NCI-H2107 (cell line): ENCODE measurements at places on chromosomes 6 and 20.

DNA sequence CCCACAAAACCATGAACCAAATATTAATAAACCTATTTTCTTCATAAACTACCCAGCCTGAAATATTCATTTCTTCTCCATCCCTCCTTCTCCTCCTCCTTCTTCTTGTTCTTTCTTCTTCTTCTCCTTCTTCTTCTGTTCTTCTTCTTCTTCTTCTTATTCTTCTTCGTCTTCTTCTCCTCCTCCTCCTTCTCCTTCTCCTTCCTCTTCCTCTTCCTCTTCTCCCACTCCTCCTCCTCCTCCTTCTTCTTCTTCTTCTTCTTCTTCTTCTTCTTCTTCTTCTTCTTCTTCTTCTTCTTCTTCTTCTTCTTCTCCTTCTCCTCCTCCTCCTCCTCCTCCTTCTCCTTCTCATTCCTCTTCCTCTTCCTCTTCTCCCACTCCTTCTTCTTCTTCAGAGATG, 5.0 kb upstream of the TMEM74B start:
- no peak for DNase-seq

GRCh38 chr6:55512904-55513303, 66.1 kb downstream of the HMGCLL1 start:
- DNase-seq, result no peak

GRCh38 chr20:32386091-32386490, 28.0 kb downstream of the ASXL1 start:
- DNase-seq, result no peak

- no peak for DNase-seq
Observed at GRCh38 chr20:62479156-62479555, 3.4 kb upstream of the GATA5 start.

DNA sequence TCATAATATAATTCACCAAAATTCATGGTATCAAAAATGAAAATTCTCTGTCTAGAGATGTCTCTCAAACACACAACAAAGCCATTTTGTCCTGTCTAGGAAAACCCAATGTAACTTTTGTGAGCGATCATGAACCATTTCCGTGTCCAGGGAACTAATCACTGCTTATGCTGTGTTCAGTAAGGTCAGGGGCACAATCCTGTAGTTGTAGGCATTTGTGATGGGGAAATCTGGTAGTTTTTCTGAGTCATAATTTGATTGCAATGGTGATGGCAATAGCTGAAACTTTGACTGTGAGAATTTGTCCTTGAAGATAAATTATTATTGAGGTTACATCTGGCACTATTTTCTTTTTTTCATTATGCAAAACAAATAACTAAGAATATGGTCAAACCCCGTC, 21.0 kb upstream of the GCLC start:
- no peak for DNase-seq

DNA sequence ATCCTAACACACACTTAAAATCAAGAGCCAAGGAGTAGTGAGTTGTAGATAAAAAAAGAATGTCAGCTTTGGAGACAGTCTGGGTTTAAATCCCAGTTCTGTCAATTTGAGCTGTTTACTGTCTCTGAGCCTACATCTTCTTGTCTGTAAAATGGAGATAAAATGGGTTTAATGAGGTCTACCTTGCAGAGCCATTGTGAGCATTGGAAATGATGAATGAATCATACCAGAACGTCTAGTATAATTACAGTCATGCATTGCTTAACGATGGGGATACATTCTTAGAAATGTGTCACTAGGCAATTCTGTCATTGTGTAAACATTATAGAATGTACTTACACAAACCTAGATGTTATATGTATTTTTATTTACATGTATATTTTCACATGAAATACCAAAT, 17.6 kb upstream of the SGK2 start:
- DNase-seq, result no peak

GRCh38 chr6:135913785-135914184, 62.3 kb downstream of the PDE7B start:
- no peak for DNase-seq

GRCh38 chr6:52394251-52394666, 25.9 kb upstream of the EFHC1 start:
- DNase-seq, result no peak

- DNase-seq, result no peak
Observed at GRCh38 chr6:118500130-118501015, 47.7 kb upstream of the PLN start.

GRCh38 chr20:34363465-34364222, 571 bp downstream of the ITCH start:
- no peak for DNase-seq

DNA sequence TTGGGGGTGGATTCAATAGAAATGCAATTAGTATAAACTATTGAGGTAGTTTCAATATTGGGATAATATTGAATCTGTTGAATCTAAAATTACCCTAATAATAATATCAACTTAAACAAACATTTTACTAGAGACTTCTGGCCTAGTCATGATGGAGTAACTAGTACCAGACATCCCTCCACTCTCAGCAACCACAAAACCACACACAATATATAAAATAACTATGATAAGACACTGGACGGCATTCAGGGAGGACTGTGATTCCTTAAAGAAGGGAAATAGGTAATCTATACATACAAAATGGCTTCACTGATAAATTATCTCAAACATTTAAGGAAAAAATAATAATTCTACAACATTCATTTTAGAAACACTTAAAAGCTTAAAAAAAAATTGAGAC, 38.9 kb upstream of the TMEM14A start:
- DNase-seq, result no peak

DNA sequence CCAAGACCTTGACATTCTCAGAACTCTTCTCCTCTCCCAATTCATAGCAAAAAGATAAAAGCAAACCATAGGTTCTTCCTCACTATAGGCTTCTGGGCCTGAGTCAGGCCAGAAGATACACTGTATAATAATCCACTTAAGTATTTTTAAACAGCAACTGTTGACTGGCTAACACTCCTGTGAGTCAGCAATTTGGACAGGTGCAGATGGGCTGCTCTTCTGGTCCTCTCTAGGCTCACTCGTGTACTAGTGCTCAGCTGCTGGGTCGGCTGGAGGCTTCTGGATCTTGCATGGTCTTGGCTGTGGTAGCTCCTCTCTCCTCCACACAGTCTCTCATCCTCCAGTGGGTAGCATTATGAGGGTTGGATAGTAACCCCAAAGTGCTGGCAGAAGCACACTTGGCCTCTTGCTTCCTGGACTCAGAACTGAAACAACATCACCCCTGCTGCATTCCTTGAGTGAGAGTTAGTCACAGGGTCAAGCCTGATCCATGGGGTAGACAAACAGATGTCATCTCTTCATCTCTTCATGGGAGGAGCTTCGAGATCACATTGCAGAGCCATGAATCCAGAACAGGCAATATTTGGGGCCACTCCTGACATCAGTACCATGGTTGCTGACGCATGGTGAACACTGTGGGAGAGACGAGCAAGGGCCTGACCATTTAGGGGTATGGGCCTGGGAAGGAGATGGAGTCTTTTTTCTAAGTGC, 86.9 kb downstream of the C6orf118 start:
- no peak for DNase-seq

DNA sequence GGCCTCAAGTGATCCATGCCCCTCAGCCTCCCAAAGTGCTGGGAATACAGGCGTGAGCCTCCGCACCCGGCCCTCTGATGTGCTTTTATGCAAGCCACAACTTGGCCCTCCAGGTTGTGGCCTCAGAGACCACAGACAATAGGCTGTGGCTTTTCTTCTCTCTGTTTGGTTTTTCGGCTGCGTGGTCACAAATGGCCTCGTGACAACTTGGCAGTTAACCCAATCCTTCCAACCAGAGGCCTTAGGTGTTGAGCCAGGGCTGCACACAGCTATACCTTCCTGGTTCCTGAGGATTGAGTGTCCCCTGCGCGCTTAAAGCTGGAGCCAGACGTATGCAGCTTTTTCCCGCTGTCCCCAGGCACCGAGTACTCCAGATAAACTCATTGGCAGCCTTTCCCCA, 6.3 kb upstream of the TGM3 start:
- no peak for DNase-seq

DNA sequence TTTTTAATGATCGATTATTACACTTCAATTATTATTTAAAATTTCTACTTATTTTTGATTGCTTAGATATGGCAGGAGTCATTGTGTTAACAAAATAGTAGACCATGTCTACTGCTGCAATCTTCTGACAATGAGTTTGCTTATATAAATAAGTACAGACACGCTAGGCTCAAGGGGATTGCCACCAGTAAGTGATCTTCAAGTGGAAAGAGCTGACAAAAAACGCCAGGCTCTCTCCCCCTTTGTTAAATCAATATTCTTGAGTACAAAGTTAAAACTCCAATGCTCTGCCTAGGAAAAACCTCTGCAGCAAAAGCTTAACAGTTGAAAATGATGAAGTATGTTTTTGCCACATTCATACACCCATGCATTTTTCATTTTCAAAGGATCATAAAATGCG, 738.1 kb downstream of the HDGFL1 start:
- DNase-seq, result no peak

GRCh38 chr6:139367810-139368351, 6.6 kb downstream of the CITED2 start:
- no peak for DNase-seq

DNA sequence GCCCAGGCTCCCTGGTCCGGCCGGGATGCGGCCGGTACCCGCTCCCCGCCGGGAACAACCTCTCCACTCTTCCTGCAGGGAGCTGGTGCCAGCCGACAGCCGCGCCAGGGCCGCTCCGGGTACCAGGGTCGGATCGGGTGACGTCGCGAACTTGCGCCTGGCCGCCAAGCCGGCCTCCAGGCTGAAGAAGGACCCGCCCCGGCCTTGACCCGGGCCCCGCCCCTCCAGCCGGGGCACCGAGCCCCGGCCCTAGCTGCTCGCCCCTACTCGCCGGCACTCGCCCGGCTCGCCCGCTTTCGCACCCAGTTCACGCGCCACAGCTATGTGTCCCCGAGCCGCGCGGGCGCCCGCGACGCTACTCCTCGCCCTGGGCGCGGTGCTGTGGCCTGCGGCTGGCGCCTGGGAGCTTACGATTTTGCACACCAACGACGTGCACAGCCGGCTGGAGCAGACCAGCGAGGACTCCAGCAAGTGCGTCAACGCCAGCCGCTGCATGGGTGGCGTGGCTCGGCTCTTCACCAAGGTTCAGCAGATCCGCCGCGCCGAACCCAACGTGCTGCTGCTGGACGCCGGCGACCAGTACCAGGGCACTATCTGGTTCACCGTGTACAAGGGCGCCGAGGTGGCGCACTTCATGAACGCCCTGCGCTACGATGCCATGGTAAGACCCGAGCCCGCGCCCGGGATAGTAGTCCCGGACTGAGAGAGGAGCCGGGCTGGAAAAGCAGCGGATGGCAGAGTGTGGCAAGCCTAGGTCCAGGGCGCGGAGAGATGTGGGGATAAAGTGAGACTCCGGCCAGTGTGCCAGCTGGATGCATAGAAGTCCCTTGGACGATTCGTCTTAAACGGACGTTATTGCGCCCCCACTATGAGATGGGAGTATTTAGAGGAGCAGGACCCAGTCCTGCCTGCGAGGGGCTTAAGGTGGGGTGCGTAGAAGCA, at the start of gene NT5E:
Gene NT5E, plus strand, starts transcription at position 266 of the 942 bp plus-strand sequence. Its CDS starts 57 bp downstream, at position 323.
- no peak for DNase-seq

DNA sequence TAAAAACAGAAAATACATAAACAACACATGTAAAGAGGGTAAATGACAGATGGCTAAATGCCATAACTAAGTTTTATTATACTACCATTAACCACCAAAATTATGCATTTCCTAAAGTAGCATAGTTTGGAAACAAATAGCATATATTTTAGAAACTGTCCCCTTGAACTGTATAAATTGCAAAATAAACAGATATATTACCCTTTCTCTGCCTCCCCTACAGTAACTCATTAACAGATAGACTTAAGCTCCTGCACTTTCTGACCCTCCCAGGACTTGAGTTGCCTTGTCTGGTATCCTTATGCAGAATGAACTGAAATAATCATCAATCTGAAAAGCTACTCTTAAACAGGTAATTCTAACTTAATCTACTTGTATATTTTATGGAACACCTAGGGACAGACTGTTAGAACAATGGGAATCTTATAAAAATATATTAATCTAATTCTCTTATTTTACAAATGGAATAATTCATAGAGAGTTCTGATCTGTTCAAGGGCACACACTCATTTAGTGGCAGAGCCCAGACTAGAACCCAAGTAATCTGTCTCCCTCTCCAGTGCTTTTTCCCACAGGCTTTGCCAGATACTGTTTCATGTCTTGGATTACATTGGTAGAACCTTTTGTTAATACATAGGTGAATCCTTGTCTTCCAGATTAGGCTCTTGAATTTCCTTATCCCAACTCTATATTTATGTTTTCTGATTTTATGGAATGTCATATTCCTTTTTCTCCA, 50.6 kb upstream of the LOC128125822 start:
- no peak for DNase-seq

DNA sequence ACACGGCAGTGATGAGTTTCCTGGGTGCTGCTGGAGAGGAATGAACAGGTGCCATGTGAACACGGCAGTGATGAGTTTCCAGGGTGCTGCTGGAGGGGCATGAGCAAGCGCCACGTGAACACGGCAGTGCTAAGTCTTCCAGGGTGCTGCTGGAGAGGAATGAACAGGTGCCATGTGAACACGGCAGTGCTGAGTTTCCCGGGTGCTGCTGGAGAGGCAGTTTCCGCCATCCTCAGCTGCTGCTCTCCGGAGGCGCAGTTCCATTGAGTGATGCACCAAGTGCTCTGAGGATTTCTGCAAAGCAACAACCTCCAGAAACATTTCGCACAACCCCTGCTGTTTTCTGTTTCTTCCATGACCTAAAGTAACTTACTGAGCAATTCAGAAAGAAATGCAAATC, 155.4 kb downstream of the SMOC2 start:
- no peak for DNase-seq

DNA sequence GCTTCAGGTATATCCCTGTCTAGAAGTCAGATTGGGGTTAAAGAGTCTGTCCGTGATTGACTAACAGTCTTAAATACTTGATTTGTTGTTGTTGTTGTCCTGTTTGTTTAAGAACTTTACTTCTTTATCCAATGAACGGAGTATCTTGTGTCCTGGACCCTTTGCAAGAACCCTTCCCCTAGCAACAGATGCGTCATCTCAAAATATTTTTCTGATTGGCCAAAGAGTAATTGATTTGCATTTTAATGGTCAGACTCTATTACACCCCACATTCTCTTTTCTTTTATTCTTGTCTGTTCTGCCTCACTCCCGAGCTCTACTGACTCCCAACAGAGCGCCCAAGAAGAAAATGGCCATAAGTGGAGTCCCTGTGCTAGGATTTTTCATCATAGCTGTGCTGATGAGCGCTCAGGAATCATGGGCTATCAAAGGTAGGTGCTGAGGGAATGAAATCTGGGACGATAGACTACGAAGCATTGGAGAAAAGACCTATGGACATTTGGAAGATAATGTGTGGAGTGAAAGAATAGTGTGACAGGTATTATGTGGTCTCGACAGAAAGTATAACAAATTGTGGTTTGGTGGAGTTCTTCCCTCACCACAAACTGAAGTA, at the start of gene HLA-DRA:
Gene HLA-DRA, plus strand, starts transcription at position 286 of the 613 bp plus-strand sequence. Its CDS starts 64 bp downstream, at position 350.
- DNase-seq, result no peak

GRCh38 chr6:33577718-33578117, 2.4 kb downstream of the BAK1 start:
- DNase-seq, result no peak
